Effector memory CD4-positive, alpha-beta T cell (primary cell): ENCODE measurements at places on chromosomes 6 and 20.

DNA sequence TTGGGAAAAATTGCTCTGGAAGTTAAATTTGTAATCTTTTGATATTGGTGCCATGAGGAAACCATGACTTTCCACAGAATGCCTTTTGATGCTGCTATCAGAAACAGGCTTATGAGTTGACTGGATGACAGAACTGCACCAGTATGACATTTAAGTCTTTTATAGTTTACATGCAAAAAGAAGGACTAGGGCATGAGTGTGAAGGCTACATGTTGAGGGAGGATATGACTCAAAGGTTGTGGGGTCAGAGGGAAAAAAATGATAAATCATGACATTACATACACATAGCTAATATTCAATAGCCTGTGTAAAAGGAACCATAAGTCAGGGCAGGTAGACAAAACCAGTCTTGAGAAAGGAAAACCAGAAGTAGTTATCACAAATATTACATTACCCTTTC, 182.2 kb downstream of the COL12A1 start:
- no peak overlapping the region for H3K4me3 ChIP-seq
- H3K4me1 ChIP-seq, result no peaks in the 10 kb centered on the region
- H3K27ac ChIP-seq, result no peak overlapping the region
- H3K36me3 ChIP-seq, result no peaks in the 10 kb centered on the region
- DNase-seq, result no peak

- H3K27ac ChIP-seq, result no peak overlapping the region
- H3K4me3 ChIP-seq, result no peak overlapping the region
- no peaks in the 10 kb centered on the region for H3K36me3 ChIP-seq
- H3K4me1 ChIP-seq, result no peaks in the 10 kb centered on the region
- DNase-seq, result no peak
Measured at GRCh38 chr20:41978246-41978790, 360.1 kb upstream of the CHD6 start.

GRCh38 chr6:158516098-158516497, 43.8 kb upstream of the TMEM181 start:
- H3K4me1 ChIP-seq, result peaks cover 12% of the 10 kb centered on the region
- no peaks in the 10 kb centered on the region for H3K27me3 ChIP-seq
- no peak overlapping the region for H3K27ac ChIP-seq
- DNase-seq, result no peak

DNA sequence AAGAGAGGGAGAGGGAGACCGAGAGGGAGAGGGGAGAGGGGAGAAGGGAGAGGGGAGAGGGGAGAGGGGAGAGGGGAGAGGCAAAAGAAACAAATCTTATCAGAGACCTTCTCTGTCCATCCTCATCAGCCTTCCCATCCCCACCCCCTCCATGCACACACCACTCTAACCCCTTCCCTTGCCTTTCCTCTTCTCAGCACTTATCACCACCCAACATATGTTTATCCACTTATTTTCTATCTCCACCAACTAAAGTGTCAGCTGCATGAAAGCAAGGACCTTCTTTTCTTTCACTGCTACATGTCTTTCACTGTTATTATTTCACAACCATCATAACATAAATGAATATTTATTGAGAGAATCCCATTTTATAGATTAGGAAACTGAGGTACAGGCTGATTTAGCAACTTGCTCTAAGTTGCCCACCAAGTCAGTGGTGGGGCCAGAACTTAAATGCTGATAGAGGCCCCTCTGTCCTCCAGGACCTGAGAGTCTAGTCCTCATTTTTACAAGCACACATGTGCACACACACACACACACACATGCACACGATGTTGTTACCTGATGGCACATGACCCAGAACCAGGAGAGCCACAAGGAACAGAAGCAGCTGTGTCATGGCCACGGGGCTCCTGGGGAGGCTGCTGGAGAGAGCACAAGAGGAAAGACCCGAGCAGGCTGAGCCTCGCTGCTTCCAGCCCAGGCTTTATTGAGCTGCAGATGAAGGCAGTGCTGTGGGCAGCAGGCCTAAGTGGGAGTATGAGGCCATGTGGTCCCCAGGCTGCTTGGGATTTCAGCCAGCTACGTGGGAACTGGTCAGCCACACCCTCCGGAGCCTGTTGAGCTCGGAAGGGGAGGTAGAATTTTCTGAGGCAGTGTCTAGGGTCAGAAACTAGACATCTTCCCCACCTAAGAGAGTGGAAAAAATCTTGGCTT, 2.3 kb downstream of the DEFB124 start:
- H3K36me3 ChIP-seq, result no peaks in the 10 kb centered on the region
- H3K27me3 ChIP-seq, result peaks cover 6% of the 10 kb centered on the region
- no peak overlapping the region for H3K27ac ChIP-seq
- H3K4me3 ChIP-seq, result no peak overlapping the region
- H3K4me1 ChIP-seq, result peaks cover 3% of the 10 kb centered on the region

GRCh38 chr6:7541175-7542064, at the start of gene DSP:
DSP (plus strand) TSS chr6:7541671; CDS start chr6:7541916, 245 bp downstream.
- H3K36me3 ChIP-seq, result no peaks in the 10 kb centered on the region
- no peak for DNase-seq
- peaks cover 20% of the 10 kb centered on the region for H3K4me1 ChIP-seq
- H3K27ac ChIP-seq, result no peak within 1 kb of the TSS
- peaks cover 45% of the 10 kb centered on the region for H3K27me3 ChIP-seq
- H3K4me3 ChIP-seq, result peak within 1 kb of the TSS; percentile 57

DNA sequence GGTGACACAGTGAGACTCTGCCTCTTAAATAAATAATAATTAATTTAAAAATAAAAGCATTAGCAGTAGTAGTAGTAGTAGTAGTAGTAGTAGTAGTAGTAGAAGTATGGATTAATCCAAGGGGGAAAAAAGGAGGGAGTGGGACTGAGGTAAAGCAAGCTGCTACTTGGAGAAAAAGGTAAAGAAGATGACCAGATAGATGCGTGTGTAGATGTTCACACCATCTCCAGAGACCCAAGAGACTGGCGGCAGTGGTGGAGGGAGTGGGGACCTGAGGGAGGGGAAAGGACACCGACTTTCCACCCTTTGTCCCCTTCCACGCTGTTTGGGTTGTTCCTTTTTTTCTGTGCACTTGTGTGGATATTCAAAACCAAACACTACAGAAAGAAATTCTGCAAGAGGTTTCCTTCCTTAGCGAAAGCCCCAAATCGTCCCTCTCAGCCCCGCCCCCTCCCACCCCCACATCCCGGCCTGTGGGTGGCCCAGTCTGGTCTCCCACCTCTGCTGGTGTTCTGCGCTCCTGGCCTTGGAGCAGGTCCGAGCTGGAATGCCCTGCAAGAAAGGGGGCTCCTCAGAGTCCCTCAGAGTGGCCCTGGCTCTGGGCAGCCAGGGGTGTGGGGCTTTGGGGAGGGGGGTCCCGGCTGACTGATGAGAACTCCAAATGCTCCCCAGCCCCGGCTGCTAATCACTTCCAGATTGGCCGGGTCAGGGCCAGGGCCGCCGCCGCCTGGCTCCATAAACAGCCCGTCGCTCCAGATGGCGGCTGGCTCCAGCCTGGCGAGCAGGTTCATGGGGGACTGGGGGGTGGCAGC, 60.2 kb downstream of the UBE2V1 start:
- H3K27me3 ChIP-seq, result no peaks in the 10 kb centered on the region
- no peak overlapping the region for H3K27ac ChIP-seq
- no peak overlapping the region for H3K4me3 ChIP-seq
- no peaks in the 10 kb centered on the region for H3K4me1 ChIP-seq
- no peaks in the 10 kb centered on the region for H3K36me3 ChIP-seq

DNA sequence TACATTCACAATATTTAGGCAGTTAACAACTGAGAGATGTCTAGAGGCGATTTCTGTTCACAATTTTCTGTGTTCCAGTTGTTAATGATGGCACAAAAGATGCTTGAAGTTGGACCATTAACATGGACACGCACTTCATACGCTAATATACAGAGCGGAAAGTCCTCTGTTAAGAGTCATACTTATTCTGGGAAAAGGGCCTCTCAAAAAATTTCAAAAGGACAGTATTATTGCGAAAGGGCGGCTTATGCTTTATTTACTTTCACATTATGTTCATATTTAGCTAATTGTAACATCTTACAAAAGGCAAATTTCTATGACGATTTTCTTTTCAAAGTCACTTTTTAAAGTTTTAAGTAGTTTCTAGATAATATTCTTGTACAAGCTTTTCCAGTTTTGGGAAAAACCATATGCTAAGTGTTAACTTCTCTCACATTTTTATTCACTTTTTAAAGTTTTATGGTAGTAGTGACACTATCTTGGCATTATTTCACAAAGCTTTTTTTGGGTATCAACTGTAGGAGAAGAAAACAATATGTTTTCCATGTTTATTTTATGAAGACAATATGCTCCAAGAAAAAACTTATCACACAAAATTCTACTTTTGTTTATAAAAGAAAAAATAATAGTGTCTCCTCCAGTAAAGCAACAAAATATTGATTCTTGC, 62.3 kb downstream of the MAP7 start:
- no peaks in the 10 kb centered on the region for H3K36me3 ChIP-seq
- H3K27ac ChIP-seq, result no peak overlapping the region
- no peaks in the 10 kb centered on the region for H3K4me1 ChIP-seq
- no peaks in the 10 kb centered on the region for H3K27me3 ChIP-seq

- no peaks in the 10 kb centered on the region for H3K4me1 ChIP-seq
- no peak for DNase-seq
- H3K4me3 ChIP-seq, result no peak overlapping the region
- H3K27ac ChIP-seq, result no peak overlapping the region
Measured at GRCh38 chr6:125451750-125452149, 150.0 kb upstream of the HDDC2 start.

- DNase-seq, result no peak
- H3K27me3 ChIP-seq, result no peaks in the 10 kb centered on the region
- H3K4me3 ChIP-seq, result no peak overlapping the region
- no peaks in the 10 kb centered on the region for H3K36me3 ChIP-seq
Measured at GRCh38 chr6:126337323-126337722, 2.6 kb upstream of the CENPW start.

- no peaks in the 10 kb centered on the region for H3K4me1 ChIP-seq
- H3K27ac ChIP-seq, result no peak overlapping the region
- H3K36me3 ChIP-seq, result no peaks in the 10 kb centered on the region
- DNase-seq, result no peak
- H3K4me3 ChIP-seq, result no peak overlapping the region
- H3K27me3 ChIP-seq, result no peaks in the 10 kb centered on the region
Measured at GRCh38 chr20:20731945-20732296, 19.5 kb upstream of the RALGAPA2 start.
